ENCODE measurements at places on chromosomes 12 and 14. TPM values are rescaled to one million over a fixed set of nuclear protein-coding genes. Genes with fewer than 3 reads are reported as not detected.

Gene TAS2R20
- 0.75 TPM for total RNA-seq

GRCh38 chr14:87483271-87484260 is 509.4 kb downstream of the GALC start:
- no peak for DNase-seq

GRCh38 chr12:96427269-96427729 is 27.1 kb upstream of the CDK17 start:
- DNase-seq = peak; percentile 100

- no peak for DNase-seq
These were observed 21.8 kb upstream of the BCDIN3D start for GRCh38 chr12:49864798-49865090.

GRCh38 chr12:120100630-120101029 is 15.9 kb downstream of the RAB35 start:
- DNase-seq = peak; percentile 79
